ENCODE measurements at places on chromosomes 3 and 15. TPM values are rescaled to one million over a fixed set of nuclear protein-coding genes. Genes with fewer than 3 reads are reported as not detected.

MAP6D1 gene
- total RNA-seq, result 96.0 TPM

POLR2H gene
- 53.2 TPM for total RNA-seq

CRABP1 gene
- total RNA-seq, result 9.4 TPM

FOXL2NB gene
- total RNA-seq, result 0.59 TPM

IDH3A gene
- 179 TPM for total RNA-seq

ST8SIA2 gene
- total RNA-seq, result 0.79 TPM

STAB1 gene
- total RNA-seq, result 38.8 TPM

ROBO1 gene
- 33.1 TPM for total RNA-seq

Data from dorsolateral prefrontal cortex (tissue), 122 donors.